ENCODE measurements at places on chromosomes 2 and 18.
A peak's percentile ranks its signal among the peaks of the same experiment; 100 is the strongest.

DNA sequence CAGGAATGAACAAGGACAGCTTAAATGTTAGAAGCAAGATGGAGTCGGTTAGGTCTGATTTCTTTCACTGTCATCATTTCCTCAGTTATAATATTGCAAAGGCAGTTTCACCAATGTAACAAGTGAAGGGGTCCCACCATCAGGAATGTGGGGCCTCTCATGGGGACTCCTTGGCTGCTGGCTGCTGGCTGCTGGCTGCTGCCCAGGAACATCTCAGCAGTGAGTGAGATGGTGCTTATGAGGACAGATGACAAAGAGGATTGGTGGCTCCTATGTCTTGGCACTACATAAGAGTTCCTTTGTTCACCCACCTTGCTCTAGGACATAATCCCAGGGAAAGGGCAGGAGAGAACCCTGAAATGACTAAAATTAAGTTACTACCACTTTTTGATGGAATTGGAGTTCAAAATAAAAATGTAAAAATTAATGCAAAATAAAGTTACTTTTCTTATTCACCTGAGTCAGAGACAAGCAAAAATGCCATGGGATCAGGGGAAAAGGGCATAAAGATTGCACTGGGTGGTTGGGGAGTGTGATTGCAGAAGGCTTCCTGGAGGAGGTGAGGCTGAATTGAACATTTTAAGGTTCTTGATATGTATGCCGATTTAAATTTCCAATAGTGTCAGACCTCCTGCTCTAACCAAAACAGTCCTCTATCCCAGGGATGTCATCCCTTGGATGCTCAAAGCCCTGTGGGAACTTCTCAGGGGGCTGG lies 23.4 kb downstream of the TMEM177 start:
- no peak for DNase-seq

GRCh38 chr2:14520385-14520945 lies 112.1 kb upstream of the LRATD1 start:
- no peak for DNase-seq

DNA sequence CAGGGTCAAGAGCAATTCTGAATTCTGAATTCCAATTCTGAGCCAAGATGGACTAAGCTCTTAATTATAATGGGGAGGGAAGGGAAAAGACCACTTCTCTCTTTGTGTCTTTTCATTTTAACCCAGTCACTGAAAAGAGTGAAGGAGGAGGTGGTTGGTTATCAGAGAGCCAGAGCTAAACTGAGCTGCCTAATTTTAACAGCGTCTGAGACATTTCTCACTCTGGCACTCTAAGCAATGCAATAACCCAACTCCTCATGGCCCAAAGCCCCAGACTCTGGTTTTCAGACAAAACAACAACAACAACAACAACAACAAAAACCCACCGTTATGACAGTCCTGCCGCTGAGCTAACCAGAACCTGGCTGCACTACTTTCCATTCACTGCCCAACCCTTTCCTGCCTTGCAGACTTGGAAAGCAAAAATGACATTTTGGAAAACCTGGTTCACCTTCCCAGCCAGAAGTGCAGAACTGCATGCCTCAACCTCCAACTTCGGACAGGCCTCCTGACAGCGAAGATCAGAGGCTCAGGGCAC lies 1.0 kb downstream of the CHST10 start:
- DNase-seq, result no peak

GRCh38 chr18:2683055-2683454 lies 27.5 kb downstream of the SMCHD1 start:
- no peak for DNase-seq

- peak; percentile 34 for DNase-seq
Measured at GRCh38 chr2:71505086-71505769, 51.9 kb downstream of the DYSF start.

DNA sequence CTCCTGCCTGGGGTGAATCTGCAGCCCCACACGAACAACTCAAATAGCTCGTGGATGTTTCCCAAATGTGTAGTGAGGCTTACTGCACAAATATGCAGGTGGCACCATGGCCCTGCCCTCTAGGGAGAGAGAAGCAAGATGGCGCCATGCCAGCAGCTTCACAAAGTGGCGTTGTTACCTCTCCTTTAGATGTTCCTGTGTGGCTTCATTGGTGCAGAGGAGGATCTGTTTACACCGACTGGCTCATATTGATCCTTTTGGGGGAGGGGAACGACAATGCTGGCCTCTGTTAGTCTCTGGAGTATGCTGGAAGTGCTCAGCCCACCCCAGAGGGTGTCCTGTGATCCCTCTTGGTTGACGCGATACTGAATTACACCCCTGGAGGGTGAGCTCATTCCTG lies 99.5 kb upstream of the GATA6 start:
- DNase-seq, result no peak

DNA sequence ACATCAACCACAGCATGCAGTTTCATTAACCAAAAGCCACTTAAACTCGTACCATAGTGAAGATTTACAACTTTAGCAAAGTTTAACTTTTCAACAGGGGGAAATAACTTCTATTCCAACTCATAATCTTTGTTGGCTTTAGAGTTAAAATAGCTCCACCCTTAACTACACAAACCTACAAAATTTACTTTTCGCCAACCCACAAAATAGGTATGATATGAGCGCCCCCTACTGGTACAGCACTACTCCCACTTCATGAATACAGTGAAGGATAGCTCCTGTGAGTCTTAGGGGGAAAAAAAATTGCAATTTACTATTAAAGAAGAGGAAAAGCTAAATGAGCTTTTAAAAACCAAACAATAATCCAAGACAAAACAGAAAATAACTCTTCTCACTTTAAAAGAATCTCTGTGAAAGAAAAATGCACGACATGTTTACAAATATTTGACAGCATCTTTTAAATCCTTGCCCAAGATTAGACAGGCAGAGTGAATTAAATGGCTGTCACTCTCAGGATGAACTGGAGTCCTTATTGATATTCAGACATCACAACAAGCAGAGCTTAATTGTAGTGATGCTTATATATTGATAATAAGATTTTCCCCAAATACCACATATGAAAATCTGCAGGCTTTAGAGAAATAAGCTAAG lies 32.2 kb downstream of the TMEFF2 start:
- DNase-seq, result peak; percentile 46

DNA sequence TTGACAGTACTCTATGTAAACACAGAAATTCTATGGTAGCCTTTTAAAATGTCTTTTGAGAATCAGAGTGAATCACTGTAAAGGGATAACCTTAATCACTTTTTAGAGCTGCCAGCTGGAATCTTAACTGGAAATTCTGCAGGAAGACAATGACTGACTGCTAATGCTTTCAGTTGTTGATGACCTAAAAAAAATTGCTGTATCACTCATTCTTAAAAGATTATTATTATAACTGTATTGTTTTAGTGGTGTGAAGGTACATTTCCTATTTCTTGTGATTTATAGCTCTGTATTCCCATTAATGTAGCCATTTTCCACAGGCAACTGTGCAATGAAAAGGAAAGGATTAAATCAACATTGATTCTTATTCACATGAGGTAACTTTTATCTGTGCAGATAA lies 260.5 kb downstream of the CALCRL start:
- DNase-seq, result no peak

DNA sequence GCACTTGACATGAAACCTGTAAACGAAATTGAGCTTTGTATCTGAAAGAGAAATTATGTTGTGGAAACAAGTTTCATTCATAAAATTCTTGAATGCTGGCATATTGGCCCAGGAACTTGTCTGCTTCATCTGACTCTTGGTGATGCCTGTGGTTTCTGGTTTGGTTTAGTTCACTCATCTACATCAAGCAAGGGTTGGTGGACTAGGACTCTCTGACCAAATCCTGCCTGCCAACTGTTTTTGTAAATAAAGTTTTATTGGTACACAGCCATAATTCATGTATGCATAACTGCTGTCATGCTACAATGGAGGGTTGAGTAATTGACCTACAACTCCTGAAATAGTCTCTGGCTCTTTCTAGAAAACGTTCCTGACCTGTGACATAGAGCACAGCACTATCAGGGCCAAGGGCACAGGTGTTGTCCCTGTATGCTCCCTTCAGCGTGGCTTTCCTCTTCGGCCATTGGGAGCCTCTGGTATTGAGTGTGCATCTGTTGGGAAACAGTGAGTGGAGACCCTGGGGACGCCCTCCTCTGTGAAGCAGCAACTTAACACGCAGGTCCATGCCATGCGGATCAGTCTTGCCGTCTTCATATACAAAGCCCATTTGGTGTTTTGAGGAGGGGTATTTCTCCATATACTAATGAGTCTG lies 226.3 kb downstream of the SH3RF3 start:
- no peak for DNase-seq

DNA sequence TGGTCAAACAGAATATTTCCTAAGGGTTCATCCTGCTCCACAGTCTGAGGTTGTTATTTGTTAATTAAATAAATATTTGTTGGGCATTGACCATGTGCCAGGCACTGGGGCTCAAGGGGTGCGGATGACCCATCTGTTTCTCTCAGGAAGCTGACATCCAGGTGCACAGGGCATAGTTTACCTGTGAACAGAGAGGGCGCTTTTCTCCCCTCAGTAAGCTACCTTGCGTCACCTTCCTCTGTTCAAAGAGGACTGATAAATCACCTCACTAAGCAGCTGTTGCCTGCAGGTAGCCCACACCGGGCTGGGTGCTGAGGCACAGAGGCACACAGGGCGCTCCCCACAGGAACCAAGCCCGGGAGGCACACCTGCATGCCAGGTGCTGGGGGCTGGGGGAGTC lies 41.6 kb downstream of the SH3RF3 start:
- DNase-seq, result no peak

DNA sequence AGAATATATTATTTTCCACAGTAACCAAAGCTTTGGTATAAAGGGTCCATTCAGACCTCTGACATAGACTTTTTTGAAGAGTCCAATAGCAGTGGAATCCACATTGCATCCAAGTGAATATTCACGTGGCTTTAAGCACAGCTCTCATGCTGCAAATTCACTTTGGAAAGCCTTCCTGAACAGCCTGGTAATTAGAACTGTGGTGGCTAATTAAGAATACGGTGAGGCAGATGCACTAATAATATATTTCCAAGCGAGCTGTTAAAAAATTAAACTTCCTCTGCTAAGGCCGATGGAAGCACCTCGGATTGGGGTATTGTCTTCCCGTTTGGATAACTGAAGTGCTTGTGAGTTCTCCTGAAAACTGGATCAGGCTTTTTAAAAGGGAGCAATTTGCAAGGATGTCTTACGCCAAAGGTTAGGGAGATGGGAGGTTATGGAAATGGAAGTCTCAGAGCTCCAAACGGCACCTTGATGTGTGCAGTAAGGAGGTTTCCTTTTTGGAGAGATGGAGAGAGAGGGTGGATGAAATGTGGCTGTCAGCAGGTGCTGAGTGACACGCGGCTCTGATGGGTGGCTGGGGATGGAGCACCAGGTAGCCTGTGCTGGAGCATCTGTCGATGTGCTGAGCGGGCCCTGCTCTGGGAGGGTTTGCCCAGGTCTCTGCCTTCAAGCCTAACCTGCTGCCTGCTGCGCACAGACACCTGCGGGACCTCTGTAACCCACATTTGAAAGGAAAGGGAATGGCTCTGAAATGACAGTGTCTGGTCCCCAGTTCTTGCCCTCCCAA lies 37.5 kb downstream of the CABLES1 start:
- no peak for DNase-seq

DNA sequence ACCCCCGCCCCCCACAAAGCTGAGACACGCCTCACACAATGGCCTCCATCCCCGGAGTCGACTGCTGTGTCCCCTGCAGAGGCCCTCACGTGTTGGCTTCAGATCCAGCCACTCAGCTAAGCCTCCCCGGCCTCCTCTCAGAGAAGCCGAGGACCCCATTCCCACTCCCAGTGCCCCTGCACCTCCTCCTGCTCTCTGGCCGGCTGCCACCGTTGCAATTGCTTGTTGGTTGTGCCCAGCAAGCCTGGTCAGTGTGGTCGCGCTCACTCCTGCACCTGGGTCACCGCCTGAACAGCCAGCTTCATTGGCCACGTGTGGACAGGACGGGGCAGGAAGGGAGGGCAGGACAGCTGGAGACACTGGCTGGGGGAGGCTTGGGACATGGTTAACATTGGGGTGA lies 191.5 kb upstream of the SALL3 start:
- DNase-seq, result no peak

DNA sequence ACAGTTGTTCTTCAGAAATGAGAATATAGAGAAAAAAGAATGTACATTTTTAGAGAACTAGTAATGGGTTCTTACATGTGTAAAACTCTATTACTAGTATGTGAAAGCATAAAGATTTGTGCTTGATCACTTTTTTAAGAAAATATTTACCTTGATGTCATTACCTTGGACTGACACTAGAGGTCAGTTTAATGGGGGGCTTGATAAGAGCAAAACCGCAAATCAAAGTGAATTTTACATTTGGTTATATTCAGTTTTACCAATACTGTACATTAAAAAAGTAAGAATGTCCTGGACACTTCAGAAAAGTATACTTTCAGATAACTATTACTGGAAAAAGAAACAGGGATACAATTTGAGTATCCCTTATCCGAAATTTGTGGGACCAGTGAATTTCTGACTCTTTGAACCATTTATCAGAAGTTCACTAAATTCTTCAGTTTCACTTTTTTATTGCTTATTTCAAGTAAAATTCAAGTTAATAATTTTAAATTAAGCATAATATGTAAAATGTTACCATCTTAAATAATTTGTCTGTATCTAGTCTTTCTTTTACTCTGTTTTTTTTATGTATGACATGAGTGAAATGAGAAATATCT lies 1149.5 kb downstream of the DSC3 start:
- DNase-seq, result no peak

GRCh38 chr2:134949981-134950708 lies 31.5 kb downstream of the CCNT2 start:
- DNase-seq, result no peak
